Activated T-cell treated with anti-CD3 and anti-CD28 coated beads, Interleukin-2, amount 50 U/mL, for 72 hours (primary cell): ENCODE measurements at places on chromosomes 7 and 10.

DNA sequence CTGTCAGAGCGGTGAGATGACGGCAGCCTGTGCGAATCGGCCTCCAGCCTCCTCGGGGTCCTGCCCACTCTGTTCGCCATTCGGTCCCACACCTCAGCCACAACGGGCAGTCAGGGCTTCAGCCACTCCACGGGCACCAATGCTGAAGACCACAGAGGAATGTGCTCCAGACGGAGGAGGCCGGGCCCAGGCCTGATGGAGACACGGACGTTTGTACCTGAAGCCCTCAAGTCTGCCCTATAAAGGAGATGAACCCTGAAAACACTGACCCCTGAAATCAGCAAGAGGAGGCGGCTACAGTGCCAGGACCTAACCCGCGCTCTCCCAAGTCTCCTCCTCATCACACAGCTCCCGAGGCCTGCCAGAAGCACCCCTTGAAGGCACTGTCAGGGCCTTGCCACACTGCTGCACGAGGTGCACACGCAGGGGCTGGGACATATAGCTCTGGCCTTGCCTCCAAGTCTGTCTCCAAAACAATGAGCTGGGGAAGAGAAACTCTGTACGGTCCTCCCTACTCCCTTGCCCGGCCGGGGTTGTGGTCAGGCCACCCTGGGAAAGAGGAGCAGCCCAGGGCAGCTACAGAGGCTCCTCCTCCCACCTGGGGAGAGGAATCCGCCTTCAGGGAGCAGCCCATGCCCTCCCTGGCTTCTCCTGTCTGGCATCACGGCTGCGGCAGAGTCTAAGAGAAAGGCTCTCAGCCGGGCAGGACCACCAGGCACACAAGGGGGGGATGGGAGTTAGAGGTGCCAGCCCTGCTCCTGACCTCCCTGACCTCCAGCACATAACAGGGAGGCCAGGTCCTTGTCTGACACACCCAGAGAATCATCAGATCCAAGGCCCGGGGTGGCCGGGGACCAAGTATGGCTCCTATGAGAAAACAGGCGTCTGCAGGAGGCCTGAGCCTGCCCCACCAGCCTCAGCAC lies 310.1 kb downstream of the PTPRN2 start:
- no peak for DNase-seq

- DNase-seq = no peak
These were observed 62.4 kb downstream of the PRKAG2 start for GRCh38 chr7:151814400-151815009.

- DNase-seq = no peak
These were observed 634.7 kb downstream of the ARL4A start for GRCh38 chr7:13322126-13322525.

DNA sequence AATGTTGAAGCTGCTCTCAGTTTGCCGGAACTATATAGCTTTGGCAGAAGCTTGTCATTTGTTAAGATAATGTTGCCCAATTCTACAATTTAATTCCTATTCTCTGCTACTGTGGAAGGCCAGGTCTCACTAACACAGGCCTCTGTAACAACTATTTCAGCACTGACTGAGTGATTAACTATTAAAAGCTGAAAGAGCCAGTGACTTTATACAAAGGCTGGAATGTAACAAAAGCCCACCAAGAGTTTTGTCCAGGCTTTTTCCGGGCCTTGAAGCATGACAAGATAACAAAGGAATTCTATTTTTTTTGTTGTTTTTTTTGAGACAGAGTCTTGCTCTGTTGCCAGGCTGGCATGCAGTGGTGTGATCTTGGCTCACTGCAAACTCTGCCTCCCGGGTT lies 795.6 kb downstream of the PHTF2 start:
- DNase-seq = no peak

GRCh38 chr7:103843689-103844480 lies 145.6 kb downstream of the RELN start:
- no peak for DNase-seq

DNA sequence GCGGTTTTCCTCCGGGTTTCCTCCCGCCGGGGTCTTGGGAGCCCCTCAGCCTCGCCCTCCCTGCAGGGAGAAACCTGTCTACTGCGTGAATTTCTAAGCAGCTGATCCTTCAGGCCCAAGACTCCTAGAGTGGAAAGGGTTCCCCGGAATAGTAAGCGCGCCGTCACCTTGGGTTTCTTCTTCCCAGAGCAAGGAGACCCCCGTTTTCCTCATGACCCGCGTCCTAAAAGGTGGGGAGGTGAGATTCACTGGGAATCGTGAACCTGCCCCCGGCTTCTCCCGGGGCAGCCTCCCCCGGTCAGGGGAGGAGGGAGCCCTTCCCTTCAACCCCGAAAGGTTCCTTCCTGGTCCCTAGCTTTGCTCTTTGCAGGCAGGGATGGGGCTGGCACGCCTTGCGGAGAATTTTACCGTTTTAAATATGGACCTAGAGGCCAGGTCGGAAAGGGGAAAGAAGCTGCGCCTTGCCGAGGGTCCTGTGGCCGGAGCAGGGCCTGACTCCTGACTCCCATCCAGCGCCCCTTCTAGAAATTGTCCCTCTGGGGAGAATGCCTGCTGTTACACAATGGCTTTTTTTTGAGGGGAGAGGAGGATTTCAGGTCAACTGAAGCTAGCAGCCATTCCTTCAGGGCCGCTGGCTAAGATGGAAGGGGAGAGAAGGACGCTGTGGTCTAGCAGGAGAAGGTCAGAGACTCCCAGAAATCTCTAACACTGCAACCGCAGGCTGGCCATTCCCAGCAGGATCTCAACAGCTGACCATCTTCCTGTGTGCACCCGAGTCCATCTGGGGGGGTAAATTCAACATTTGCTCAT lies 11.6 kb upstream of the MNX1 start:
- no peak for DNase-seq

DNA sequence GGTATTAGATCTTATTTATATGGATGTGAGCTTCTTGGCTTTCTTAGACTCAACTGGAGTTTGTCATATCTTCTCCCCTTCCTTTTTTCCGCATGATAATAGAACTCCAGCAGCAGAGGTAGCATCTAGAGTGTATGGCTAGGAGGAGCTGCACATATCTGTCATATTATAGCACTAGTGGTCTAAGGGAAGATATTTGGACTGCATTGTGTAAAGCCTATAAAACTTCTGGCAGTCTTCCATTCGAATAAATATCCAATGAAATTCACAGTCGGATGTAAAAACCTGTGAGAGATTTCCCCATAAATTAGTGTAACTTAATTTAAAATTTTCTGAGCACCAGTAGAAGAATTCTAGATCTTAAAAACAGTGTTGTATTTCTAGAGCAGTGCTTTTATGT lies 123.9 kb downstream of the PRKG1 start:
- no peak for DNase-seq

DNA sequence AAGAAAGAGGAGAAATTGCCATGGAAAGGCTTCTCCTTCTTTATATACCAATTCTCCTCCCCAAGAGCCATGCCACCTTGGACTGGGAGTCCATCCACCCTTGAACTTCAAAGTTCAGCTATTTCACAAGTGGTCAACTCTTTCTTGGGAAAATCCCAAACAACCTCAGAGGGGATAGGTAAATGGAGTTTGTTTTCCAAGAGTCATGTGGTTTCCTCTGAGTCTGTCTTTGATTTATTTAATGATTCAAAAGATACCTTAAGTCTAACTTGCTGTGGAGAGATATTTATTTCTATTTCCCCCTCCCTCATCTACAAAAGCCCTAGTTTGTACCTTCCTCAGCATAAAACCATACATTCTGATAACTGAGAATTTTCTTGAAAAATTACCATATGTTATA lies 758.6 kb upstream of the IGFBP3 start:
- no peak for DNase-seq
